ENCODE measurements at places on chromosomes 7 and 10.

- no peak for DNase-seq
Observed at GRCh38 chr7:33719059-33719581, 186.2 kb upstream of the BMPER start.

GRCh38 chr10:34113504-34114225 lies 701.4 kb downstream of the PARD3 start:
- no peak for DNase-seq

DNA sequence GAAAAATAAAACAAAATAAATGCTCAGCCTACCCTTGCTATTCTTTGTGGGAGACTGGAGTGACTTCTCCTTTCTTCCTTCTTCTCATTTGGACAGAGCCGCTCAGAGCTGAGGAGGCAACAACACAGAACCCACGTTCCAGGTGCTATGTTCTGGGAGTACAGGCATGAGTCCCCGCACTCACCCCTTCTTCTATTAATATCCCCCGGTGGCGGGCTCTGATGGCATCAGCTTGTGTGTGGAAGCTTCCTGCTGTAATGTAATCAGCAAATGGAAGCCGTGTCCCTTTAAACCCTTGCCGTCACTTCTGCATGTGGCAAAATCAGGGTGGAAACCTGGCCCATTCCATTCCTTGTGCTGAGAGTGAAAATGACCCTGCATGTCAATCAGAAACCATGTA lies 116.9 kb upstream of the ADARB2 start:
- DNase-seq = no peak

GRCh38 chr10:71266147-71266917 lies 52.7 kb upstream of the SLC29A3 start:
- no peak for DNase-seq

- no peak for DNase-seq
Observed at GRCh38 chr7:132055336-132056120, 499.1 kb upstream of the PODXL start.

GRCh38 chr7:11648101-11648500 lies 183.9 kb downstream of the THSD7A start:
- DNase-seq = no peak

- no peak for DNase-seq
Observed at GRCh38 chr10:8534096-8534495, 479.6 kb downstream of the GATA3 start.

DNA sequence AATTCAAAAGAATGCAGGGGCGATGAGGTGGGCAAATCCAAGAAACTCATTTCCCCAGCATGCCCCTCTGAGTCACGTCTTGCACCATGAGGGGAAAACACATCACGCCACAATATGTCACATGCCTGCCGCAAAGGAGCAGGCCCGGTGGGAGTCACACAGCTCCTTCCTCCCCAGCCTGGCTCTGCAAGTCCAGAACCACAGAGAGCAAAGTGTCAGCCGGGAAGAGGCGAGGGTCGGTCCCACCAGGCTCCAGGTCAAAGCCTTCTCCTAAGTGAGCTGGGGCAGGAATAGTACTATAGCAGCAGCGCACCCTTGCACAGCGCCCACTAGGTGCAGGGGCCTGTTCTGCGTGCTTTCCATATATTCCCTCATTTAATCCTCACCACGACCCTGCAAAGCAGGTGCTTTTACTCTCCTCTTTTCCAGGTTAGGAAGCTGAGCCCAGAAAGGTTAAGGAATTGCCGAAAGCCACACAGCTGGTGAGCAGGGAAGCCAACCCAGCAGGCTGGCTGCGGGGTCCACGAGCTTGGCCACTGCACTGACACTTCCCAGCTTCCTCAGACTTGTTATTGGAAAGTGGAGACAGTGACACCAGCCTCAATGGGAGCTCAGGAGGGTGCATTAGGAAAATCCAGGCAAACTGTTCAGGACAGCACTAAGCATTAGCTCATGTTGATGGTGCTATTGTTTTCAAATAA lies 94.0 kb upstream of the ZMIZ1 start:
- DNase-seq = peak; percentile 65

DNA sequence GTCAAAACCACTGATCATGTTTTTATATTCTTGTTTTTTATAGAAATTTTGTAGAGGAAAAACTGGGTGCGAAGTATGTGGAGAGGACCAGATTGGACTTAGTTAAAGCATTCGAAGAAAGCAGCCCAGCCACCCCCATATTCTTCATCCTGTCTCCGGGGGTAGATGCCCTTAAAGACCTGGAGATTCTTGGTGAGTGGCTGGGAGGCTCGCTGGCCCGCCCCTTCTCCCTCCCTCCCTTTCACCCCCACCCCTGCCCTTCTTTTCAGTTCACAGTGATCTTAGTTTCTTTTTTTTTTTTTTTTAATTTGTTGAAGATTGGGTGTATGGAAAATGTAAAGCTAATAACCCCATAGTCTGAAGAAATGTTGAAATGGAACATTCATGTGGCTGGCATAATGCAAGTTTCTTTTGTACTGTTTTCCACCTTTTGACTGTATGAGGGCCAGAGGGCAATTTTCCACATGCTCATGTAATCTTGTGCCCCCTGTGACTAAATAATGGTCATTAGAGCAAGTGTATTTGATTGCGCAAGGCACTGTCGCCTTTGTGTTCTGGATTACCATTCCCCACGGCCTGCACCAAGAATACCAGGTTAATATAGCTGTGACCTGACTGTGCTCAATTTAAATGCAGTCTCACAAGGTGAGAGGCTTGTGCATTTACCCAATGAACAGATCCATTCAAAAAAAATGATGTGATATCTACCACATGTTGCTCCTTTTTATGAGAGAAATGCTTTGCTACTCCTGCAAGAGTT lies 77.7 kb downstream of the CDCA7L start:
- DNase-seq = no peak

- DNase-seq = no peak
Observed at GRCh38 chr7:124566583-124566982, 199.0 kb downstream of the GPR37 start.

- DNase-seq = no peak
Observed at GRCh38 chr7:2640846-2641316, 9.1 kb downstream of the TTYH3 start.

- DNase-seq = no peak
Observed at GRCh38 chr10:74293686-74294371, 142.8 kb downstream of the ADK start.

DNA sequence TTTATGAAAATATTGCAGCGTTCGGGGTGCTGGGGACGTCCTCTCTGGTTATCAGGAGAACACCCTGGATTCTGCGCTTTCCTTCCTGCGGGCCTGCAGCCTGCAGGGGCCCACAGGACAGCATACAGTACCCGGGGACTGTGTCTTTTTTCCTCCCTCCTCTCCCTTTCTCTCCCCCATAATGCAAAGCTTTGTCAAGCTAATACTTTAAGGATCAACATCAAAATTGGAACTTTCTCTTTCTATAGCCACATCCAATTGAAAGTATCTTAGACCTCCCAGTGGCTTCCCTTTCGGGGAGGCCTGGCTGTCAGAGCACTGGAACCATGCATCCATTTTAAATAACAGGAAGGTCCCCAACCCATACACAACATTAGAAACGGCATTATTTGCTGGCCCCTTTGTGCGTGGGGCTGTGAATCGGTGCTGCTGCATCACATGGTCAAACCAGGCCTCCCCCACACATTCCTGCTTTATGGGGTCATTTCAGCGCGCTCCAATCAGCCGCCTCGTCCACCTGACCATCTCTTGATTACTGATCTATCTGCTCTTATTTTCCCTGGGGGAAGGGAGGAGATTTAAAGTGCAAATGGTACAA lies 505.1 kb downstream of the DNAJB6 start:
- DNase-seq = no peak

GRCh38 chr7:155643804-155644177 lies 670 bp upstream of the RBM33 start:
- DNase-seq = no peak

GRCh38 chr10:93820434-93820833 lies 62.7 kb downstream of the LGI1 start:
- DNase-seq = no peak

- DNase-seq = no peak
Observed at GRCh38 chr10:130862122-130862521, 449.4 kb downstream of the TCERG1L start.

DNA sequence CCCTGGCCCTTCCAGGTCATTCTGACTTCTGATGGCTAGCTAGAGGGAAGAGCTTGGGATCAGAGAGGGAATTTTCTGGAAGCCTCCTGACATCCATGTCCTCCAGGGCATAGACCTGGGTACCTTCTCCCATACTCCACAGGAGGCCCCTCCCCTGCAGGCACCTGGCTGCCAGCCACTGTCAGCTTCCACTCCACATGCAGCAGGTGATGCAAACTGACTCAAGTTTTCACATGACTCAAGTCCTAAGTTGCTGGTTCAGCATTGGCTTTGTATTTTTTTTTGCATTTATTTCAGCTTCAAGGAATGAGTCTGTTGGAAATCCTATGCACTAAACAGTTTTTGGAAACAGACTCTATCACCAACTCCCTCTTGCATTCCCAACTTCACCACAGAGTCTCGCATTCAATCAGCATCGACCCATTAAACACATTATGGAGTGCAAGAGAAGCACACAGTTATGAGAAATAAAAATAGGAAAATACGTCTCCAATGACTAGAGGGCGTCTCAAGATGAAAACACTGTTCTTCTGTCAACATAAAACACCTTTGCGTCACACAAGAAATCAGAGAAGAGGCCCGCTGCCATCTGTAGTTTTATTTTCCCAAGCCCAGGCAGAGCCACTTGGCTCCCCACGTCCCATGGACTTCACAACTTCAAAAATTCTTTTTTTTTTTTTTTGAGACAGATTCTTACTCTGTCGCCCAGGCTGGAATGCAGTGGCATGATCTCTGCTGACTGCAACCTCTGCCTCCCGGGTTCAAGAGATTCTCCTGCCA lies 362.6 kb upstream of the MGMT start:
- no peak for DNase-seq

GRCh38 chr7:120742372-120742771 lies 115.6 kb downstream of the TSPAN12 start:
- DNase-seq = no peak

DNA sequence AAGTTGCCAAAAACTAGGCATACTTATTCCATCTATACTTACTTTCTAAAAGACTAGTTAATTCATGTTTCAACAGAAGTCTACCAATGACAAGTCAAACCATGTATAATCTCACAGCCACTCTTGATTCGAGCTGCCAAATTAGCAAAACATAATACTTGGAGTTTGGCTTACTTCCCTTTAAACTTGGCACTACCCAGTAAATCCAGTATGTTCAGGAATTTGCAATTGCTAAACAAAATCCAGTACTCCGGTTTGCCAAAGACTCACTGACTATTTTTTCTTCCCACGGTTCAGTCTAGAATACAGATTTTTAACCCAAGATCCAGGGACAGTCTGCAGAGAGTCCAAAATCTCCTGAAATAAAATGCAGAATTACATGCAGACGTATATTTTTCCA lies 4.6 kb downstream of the OAT start:
- no peak for DNase-seq

DNA sequence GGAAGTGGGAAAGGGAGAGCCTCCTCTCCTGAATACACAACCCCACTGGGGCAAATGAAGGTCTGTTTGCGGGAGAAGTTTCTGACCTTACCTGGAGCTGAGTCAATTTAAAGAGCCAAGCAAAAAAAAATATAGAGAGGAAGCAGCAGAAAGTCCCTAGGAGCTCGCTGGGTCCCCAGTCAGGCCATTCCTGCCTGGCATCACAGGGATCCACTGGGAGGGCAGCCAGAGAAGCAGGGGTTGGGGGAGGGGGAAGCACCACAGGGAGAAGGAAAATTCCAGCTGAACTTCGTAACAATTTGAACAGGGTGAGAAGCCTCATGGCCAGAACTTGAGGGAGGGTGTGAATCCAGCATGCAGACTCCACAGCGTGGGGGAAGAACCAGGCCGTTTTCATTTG lies 298.7 kb downstream of the LRRTM3 start:
- no peak for DNase-seq

DNA sequence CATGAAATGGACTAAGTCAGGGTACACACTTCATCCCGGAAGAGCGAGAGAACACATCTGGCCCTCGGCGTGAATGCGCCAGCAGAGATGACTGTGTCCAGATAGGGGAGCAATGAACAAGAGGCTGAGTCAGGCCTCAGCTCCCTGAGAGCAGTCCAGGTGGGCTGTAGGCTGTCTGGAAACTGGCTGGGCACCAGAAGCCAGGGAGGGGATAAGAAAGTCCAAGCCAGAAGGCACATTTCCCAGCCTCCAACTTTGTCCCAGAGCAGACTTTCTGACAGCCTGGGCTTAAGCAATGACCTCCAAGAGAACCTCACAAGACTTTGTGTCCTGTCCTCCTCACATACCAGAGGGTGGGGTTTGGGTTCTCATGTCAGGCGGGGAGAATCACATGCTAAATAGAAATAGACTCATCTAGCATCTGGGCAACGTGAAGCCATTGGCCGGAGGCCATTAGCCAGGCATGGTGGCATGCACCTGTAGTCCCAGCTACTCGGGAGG lies 157.2 kb downstream of the ARHGAP12 start:
- no peak for DNase-seq

- no peak for DNase-seq
Observed at GRCh38 chr7:52518869-52519268, 516.6 kb upstream of the POM121L12 start.

DNA sequence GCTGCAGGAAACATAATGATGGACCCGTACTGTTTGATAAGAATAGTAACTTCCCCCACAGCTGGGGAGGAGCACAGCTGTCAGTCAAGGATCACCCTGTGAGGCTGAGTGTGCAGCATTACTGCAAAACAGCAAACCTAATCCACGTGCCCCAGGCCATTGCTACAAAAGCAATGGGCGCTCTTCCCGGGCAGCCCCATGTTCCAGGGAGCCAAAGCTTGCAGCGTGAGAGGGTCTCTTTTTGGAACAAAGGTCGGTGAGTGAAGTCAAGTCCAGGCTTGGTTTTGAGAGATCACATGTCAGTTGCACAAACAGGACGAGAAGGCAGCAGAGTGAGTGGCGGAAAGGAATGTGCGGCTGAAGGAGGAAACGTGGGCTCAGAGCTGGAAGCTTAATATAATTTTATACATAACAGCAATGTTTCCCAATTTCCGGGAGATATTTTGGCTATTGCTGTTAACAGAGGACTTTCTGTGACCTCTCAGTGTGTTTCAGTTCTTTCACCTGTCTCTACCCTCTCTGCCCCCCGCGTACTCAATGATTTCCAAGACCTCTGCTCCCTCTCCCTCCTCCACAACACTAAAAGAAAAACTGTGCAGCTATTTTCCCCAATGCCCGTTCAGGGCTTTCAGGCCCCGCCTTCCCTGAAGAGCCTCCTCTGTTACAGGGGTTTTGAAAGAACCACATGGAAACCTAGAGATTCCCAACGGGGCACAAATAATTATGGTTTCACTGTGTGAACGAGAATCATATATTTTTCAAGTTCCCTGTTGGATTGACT lies 128.9 kb downstream of the MTPAP start:
- no peak for DNase-seq

GRCh38 chr10:85665681-85666080 lies 700.9 kb downstream of the GRID1 start:
- DNase-seq = no peak

DNA sequence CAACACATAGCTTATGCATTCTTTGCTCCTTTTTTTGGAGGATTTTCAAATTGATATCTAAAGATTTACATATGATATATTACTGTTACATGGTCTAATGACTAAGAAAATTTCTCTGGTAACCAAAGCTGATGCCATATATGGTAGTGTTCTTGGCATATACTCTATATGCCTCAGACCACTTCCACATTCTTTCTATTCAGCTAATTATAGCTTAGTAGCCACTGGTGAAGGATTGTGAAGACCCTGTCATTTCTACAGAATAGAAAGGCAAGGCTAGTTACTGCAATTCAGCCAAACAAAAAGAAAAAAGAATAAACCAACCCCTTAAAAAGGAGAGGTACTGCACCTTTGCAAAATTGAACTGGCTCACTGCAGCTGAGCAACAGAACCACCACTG lies 3.7 kb downstream of the PURB start:
- no peak for DNase-seq

- no peak for DNase-seq
Observed at GRCh38 chr7:155455132-155455693, 2.7 kb upstream of the EN2 start.

- DNase-seq = no peak
Observed at GRCh38 chr7:119959811-119960210, 313.2 kb upstream of the KCND2 start.
